Ovary (tissue), 10 donors: ENCODE measurements at places on chromosomes 13 and 19. TPM values are rescaled to one million over a fixed set of nuclear protein-coding genes. Genes with fewer than 3 reads are reported as not detected.

DNA sequence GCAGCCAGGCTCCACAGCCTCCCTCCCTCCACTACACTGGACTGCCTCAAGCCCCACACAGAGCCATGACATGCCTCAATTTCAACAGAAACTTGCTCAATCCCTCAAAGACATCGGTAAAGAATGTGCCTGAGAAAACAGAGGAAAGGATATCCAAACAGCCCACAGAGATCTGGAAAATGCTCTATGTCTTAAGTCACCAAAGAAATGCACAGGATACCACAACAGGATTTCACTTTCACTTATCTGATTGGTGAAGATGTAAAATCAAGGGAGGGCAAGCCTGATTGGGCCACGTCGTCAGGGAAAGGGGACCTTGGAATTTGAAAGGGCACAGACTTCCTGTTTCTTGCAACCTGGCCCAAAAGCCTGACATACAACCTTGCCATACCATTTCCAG lies 14.2 kb downstream of the CACNA1A start:
- no peak for DNase-seq

GRCh38 chr13:77139306-77139705 lies 112.3 kb upstream of the FBXL3 start:
- DNase-seq: no peak

- peak; percentile 77 for DNase-seq
Measured at GRCh38 chr19:17468302-17469091, 1.8 kb upstream of the SLC27A1 start.

GRCh38 chr13:22793598-22794134 lies 387.1 kb upstream of the SGCG start:
- DNase-seq: no peak

DNA sequence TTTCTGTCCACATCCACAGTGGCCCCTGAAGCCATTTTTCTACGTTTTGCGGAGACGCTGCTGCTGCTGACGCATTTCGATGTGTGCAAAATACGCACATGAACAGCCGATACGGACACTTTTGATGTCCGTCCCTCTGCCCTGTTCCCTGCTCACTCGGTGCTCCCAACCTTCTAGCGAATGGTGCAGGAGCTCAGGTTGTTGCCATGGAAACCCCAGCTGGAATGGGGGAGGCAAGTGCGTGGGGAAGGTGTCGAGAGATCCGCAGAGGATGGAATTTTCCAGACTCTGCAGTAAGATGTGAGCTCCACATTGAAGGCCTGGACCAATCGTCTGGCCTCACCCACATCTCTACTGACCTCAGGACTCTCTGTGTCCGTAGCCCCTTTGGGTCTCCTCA lies 109.2 kb upstream of the USP29 start:
- no peak for DNase-seq

DNA sequence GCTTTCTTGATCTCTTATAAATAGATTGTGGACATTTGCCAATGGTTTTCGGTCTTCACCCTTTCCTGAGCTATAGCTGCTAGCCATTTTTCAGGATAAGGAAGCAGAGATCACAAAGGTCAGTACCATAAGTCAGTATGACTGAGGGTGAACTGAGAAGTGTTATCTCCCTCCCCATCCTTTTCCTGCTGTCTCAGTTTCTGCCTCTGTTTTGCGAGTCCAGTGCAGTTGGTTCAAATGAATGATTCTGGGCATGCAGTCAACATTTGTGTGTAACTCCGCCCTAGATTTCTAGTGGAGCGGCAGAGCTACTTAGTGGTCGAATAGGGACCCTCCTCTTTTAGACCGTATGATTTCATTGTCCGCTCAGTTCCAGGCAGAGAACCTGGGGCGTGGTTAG lies 460.8 kb upstream of the ARGLU1 start:
- DNase-seq: no peak

The WTIP gene
- total RNA-seq: 36.5 TPM

DNA sequence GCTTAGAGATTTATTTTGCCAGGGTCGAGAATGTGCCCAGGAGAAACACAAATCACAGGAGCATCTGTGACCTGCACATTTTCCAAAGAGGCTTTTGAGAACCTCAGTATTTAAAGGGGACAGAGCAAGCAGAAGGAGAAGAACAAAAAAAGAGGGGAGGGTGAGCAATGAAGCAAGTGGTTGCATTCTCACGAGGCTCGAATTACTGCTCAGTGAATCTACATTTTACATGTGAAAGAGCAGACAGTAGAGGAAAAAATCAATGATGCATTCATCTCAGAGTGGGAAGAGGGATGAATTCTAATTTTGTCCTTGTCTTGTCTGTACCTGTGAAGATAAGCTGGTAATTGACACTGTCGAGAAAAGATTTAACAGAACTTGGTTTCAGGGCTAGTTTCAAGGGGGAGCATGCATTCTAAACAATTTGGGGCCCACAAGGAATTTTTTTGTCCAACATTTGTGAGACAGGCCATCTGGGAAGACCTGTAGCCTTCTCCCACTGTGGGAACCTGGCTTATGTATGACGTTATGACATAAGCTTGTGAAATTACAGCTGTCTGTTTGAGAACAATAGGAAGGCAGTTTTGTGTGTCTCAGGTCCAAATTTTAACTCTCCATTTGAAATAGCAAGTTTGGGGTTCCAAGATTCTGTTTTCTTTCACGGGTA lies 855.1 kb downstream of the SLITRK5 start:
- DNase-seq: no peak

DNA sequence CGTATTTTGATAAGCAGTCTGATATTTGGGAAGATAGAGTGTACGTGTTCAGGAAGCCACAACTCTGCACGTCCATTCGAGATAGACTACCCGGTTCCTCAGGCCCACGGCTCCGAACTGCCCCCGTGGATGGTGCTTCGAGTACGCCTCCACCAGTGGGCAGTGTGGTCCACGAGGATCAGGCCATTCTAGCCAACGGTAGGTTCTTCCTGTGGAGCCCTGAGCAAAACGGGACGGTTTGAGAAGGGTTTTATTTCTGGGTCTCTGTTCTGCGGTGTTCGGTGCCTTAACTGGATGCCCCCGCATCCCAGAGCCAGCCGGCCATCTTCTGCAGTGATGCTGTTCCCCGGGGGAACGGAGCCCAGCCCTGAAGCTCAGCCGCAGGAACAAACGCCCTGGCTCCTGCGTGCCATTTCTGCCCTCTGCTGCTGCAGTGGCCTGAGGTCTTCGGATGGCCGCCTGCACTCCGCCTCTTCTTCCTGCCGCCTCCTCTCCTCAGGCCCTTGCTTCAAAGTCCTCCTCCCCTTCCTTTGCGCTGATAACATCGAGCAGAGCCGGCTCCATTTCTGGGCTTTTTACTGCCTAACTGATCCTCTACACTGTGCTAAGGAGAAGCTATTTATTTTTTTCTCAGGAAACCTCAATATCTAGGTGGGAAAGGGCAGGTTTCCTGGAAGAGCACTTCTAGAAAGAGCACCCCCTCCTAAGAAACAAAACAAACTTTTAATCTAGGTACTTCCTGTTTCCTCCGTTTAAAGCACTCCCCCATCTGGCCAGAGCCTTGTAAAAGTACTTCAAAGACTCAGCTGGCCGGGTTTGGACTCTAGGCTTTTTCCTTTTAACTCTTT lies 36.2 kb upstream of the SLC46A3 start:
- DNase-seq: no peak
